ENCODE measurements at places on chromosomes 4 and X.

GRCh38 chr4:151745481-151746231 is 15.2 kb downstream of the GATB start:
- DNase-seq = no peak

GRCh38 chr4:154939851-154940250 is 158.8 kb downstream of the RBM46 start:
- DNase-seq = no peak

GRCh38 chrX:1528884-1529203 is 8.1 kb downstream of the P2RY8 start:
- DNase-seq = no peak

DNA sequence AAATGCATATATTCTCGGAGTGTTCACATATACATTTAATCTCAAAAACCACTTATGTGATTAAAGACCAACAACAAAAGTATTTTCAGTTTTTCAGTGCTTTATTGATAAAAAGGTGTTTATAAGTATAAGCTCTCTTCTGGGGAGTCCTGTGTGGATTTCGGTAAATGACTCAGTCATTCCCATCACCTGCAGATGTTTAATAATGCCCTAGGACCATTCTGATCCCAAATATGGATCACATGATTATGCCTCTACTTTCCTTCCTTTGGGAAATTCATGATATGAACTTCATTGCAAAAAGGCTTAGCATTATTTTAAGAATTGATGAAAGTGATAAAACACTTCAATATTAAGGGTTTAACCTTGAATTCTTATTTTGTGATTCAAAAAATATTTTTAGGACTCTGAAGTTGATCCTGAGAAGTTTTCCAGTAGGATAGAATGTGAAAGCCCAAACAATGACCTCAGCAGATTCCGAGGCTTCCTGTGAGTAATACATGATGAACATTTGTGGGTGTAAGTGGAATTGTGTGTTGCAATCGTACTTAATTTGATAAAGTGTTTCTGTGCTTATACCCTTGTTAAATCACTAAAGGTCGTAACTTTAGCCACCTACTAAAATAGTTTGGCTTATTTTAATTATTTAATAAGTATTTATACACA is 40.2 kb downstream of the ATP10D start:
- DNase-seq = peak; percentile 82

DNA sequence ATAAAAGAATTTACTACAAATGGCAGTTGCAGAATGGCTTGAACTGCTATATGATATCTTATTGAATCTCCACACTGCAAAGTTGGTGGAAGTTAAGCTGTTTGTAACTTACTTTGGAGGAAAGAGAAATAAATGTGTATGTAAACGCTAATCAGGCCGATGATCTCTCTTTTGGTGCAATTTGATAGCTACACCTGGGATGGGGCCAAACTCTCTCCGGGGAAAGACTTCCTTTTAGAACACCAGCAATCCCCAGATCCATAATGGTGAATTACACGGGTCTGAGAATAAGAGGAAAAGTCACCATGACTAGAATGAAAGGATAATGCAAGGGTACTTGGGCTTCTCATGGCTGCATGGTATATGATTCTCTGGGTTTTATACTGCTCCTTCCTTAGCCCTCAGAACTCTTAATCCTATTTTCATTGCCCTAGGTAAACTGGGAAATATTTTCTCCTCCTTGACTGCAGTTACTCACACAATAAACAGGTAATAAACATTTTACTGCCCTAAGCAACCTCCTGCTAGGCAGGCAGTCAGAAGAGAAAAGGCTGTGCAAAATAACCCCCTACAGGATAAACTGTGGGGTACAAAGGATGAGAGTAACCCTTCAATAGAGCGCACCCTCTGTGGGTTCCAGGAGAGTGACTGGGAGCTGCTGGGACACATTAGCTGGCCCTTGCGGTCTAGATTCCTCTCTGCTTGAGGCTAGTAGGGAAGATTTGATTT is 109.3 kb downstream of the MGST2 start:
- DNase-seq = no peak

DNA sequence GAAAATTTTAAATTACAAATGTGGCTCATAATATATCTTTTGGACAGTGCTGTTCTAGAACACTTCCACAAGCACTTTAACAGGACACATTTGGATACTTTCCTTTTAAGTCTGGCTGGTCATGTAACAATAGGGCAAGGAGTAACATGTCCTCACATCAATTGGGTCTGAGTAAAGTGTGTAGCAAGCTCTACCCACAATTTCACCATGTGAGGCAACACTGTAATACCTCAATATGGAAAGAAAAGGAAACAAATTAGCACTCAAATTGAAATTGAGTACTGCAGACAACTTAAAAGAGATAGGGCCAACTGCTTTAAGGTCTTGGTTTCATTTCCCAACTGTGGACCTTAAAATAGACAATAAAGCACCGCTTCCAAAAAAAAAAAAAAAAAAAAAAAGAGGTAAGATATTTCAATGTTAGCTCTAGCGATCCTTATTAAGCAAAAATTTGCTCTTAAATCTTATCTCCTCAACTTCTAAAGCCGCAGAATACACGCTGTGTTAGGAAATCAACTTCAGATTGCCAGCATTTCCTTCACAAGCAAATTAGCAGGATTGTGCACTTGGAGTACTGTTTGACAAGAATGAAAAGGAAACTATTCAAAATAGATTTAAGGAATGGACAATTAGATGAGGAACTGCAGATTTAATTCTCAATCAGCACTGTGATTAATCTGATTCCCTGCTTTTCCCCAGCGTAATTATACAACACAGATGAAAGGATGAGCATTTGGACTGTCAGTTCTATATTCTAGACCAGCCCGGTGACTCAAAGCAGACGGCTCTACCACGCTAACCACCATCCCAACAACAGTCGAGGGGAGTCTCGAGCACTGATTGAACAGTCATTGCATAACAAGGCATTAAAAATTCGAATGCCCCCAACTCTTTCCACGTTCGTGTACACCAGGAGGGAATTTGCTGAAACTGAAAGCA is 1.6 kb downstream of the CASK start:
- peak; percentile 68 for DNase-seq

DNA sequence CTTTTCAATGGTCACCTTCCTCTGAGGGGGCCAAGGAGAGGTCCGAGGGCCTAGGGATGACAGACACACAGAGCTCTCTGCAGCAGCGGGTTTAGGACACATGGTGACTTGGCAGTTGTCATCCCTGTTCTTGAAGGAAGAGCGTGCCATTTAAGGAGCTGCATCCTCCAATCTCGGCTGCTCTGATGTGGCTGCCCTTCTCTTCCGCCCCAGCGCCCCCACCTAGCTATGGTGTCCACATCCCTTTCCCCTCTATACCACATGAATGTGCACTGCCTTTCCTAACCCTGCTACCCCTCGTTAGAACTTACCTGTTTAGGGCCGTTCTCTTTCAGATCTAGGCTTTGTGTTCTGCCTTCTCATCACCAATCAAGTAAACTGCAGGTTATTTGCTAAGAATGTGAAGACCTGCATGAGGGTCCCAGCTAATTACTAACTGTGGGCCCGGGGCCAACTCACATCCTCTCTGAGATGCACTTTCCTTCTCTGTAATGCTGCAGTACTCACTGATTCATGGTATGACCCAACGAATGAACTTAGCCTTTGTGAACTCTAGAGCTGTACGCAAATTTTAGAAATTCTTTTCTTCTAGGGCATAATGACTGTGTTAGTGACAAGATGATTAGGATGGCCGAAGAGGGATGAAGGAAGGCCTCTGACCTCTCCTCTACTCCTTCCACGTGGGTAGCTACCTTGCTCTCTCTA is 38.2 kb downstream of the CHST7 start:
- DNase-seq = no peak

GRCh38 chrX:16665089-16665488 is 15.1 kb downstream of the S100G start:
- DNase-seq = peak; percentile 63

DNA sequence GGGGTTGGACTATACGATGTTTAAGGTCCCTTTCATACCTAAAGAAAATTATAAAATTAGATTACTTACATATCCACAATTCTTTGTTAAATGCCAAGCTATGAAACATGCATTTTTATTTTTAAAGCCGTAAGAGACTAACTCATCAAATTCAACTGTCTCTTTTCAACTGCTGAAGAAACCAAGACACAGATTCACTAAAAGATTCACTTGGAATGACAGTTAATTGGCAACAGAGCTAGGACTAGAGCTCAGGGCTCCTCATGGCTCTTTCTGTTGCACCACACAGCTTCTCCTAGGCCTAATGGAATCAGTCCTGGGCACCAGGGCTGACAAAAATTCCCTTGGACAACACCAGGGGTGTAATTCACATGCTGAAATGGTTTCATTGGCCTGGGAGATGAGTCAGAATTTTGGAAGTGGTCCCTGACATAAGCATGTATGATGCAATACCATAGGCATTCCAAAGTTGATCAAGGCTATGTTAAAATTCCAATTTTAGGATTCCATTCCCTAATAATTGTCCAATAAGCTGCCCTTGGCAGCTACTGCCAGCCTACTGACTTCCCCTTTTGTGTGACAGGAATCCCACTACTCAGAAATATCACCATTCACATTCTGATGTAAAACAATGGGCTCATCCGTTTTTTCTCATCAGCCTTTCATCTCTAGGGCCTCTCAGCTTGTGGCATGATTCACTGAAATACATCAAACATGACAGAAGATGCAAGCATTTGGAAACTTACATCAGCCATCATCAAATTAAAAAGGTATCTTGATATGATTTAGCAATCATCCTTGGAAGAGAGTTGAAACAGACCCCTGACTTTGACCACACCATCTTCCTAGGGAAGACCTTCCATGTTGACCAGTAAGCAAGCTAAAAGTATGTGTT is 54.2 kb downstream of the PLAC1 start:
- DNase-seq = peak; percentile 92

GRCh38 chrX:148698221-148698620 is 197.8 kb downstream of the AFF2 start:
- no peak for DNase-seq

- no peak for DNase-seq
Observed at GRCh38 chr4:53195815-53196661, 169.8 kb downstream of the SCFD2 start.

DNA sequence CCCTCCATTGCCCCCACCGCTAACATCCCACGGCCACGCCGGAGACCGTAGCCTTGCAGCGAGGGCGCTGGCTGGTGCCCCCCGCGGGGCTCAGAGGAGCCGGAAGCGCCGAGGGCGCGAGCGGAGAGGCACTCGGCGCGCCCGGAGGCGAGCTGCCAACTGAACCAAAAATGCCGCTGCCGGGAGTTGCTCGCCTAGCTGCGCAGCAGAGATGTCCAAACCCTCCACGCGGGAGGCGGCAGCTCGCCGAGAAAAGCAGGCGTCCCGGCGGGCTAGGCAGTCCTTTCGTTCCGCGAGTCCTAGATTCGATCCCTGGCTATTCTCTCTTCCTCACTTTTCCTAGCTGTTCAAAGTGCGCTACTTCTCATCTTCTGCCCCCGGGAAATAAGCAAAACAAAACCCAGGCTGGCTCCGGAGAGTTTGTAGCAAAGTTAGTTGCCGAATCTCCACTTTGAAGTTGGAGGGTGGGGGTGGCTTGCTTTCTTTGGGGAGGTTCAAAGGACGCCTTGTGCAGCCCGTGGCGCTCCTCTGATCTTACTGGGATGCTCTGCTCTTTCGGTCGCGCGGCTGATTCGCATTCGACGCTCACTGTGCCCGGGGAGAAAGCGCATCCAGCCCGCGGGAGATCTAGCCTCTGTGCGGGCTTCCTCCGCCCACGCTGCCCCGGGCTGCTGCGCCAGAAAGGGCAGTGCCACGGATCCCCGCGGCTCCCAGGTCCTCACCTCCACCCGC is 723 bp downstream of the NKX6-1 start:
- peak; percentile 57 for DNase-seq

GRCh38 chrX:24607616-24608015 is 39.5 kb downstream of the PCYT1B start:
- no peak for DNase-seq

DNA sequence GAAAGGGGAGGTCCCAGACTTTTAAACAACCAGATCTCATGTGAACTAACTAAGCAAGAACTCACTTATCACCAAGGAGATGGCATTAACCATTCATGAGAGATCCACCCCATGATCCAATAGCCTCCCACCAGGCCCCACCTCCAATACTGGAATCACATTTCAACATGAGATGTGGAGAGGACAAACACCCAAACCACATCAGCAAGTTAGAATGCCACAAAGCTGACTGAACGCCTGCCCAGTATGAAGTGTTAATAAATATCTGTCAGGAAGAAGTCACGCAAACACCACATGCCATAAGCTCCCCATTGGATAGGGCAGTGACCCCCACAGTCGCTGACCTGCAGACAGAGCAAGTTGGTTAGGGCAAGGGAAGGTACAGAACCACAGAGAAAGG is 14.3 kb downstream of the SLC10A6 start:
- DNase-seq = peak; percentile 31

- peak; percentile 49 for DNase-seq
Observed at GRCh38 chr4:14865804-14866203, 136.5 kb upstream of the CPEB2 start.

DNA sequence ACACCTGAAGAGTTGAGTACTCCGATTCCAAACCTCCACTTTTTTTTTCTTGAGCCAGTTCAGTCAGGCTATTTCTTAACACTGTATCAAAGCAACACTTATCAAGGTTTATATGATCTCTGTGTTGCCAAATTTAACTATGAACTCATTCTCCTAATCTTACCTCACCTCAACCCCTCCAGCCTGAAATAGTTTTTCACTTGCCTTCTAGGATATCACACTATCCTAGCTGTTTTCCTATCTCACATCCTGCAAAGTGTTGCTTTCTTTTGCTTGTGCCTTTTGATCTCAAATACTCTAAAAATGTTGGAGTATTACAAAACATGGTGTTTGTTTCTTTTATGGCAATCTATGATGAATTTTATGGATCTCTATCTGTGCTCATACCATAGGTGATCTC is 415.0 kb downstream of the CFAP47 start:
- no peak for DNase-seq

DNA sequence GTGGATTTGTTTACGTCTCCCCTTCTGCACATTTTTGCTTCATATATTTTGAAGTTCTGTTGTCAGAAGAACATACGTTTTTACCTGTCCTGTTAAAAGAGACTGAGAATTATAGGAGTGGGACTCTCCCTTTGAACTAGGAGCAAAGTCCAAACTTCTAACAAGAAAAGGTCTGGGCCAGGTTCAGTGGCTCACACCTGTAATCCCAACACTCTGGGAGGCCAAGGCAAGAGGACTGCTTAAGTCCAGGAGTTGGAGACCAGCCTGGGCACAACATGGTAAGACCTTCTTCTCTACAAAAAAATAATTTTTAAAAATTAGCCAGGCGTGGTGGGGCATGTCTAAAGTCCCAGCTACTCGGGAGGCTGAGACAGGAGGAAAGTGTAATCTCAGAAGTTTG is 15.8 kb downstream of the LIN54 start:
- DNase-seq = no peak

DNA sequence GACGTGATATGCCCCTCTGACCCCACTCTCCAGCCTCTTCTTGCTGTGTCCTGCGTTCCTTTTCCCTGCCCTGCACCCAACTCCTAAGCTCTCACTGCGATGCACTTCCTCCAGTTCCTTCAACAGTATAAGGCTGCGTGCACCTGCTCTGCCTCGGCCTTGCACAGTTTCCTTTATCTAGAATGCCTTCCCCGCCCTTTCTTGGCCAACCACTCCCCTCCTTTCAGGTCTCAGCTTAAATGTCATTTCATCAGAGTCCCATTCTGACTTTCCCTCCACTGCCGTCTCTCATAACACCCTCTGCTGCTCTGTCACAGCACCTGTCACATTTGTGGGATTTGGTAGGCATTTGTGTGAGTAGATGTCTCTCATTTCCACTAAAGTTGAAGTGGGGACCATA is 58.4 kb upstream of the NEIL3 start:
- DNase-seq = no peak
